Amniotic epithelial cell (primary cell): ENCODE measurements at places on chromosomes 13 and 19.
A peak's percentile ranks its signal among the peaks of the same experiment; 100 is the strongest.

DNA sequence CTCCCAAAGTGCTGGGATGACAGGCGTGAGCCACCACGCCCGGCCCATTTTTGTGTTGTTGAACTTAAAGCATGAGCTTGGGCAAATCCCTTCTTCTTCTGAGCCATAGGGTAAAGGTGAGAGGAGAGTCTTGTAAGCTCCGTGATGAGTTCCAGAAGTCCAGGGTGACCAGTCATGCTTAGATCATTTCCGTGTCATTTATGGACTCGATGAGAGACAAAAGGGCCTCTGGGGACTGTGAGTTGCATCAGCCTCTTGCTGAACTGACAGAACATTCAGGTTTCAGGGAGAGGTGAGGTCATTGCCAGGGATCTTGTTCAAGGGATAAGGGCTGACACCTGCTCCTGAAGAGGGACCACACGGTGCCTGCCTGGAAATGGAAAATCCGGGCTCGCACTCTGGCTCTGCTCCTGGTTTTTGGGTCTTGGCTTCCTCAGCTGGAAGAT, 53.6 kb downstream of the GADD45B start:
- peak; percentile 84 for DNase-seq

GRCh38 chr19:35704218-35704617, at the start of gene ZBTB32:
TSS of gene ZBTB32 (plus strand) at chr19:35704558. CDS start at chr19:35714627, 10,069 bp downstream.
- peak; percentile 65 for DNase-seq

GRCh38 chr13:60679131-60679530, 282.1 kb downstream of the TDRD3 start:
- no peak for DNase-seq

- no peak for DNase-seq
These were observed 52.6 kb downstream of the ALOX5AP start for GRCh38 chr13:30787738-30788525.

DNA sequence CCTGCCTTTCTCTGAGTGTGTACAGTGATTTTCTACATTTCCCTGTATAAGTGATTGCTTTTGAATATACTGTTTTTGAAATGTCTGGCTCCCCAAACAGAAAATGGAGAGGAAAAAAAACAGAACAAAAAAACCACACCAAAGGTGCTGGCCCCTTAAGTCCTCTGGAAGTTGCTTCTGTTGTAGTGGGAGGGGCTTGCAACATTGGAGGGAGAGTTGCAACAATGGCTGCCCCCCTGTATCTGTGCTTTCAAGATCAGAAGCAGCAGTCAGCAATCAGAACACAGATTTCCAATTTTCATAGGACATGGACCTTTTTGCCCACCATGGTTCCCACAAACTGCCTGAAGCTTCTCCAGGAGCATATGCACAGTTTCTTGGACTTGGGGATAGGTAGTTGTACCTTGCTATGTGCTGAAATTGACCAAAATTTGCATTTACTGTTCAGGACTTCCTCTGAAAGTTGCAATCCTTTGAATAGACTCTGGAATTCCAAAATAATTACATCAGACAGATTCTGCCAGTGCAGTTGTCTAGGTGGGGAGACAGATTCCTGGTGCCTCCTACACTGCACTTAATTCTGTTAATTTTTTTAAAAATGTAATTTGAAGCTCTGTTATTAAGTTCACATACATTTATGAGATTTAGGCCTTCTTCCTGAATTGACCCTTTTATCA, 13.8 kb downstream of the BIVM start:
- DNase-seq = peak; percentile 41

DNA sequence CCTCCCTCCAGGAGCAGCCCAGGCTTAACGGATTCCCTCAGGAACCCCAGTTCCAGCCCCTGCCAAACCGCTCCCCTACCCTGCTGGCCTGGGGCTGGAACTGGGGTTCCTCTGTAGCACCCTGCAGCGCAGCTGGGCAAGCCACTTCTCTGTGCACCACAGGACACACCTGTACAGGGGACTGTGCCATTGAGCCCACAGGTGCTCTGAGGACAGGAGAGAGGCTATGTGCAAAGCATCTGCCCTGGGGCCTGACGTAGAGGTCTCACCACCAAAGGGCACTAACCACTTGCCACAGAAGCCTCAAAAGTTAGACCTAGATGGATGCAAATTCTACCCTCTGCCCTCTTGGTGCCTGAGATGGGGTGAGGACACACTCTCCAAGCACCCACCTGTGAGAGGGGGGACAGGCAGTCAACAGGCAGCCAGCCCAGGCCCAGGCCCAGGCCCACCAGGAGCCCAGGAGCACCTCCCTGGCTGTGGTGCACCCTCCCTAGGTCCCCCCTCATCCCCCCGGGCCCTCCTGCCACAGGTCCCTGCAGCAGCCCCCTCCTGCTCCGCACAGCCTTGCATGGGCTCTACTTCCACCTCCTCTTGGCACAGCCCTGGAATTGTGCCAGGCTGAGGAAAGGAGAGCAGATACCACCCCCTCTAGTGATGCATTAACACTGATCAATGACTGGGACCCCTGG, 27.6 kb upstream of the SLC35E1 start:
- no peak for DNase-seq

DNA sequence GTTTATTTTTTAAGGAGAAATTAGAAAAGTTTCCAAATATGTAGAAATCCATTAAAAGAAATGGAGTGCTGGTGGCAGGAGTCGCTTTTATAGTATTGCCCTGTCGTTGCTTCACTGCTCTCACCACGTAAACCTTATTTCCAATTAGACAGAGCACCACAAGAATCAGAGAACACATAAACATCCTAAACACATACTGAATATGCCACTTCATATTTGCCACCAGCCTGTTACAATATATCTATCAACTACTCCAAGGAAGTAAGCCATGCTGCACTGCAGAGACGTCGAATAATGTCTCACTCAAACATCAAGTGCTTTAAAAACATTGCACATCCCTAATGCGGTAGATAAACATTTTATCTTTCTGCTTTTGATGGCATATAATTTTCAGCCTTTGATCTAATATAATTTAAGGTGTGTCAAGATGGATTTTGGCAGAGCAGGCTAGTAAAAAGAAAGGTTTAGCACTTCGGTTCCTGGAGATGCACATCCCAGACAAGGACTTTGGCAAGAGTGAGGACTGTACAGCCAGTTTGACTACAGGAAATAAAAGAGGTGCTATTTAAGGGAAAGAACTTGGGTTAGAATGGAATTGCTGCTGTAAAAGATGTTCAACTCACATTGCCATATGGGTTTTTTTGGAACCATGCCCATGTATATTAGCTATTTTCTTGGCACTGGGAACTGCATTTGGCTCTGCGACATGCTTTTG, 932.3 kb downstream of the EFNB2 start:
- no peak for DNase-seq
